ENCODE measurements at places on chromosomes 5 and 9. TPM values are rescaled to one million over a fixed set of nuclear protein-coding genes. Genes with fewer than 3 reads are reported as not detected.

The TRPM3 gene
- total RNA-seq, result 0.09 TPM

The DNAI1 gene
- total RNA-seq, result not detected

The AQP3 gene
- 5.4 TPM for total RNA-seq

The PTGDS gene
- total RNA-seq, result 304 TPM

The GABRA1 gene
- not detected for total RNA-seq

The NR2F1-AS1 gene
- 28.7 TPM for total RNA-seq

The PPP1R26 gene
- 9.1 TPM for total RNA-seq

The CCNO gene
- total RNA-seq, result not detected

The ATG10 gene
- total RNA-seq, result 0.77 TPM

Measured in pericardium fibroblast (primary cell).